Activated CD4-positive, alpha-beta T cell treated with anti-CD3 and anti-CD28 coated beads, Interleukin-2, amount 10 ng/mL, durations not matched to agents 7 days and 5 days (primary cell): ENCODE measurements at places on chromosomes 2 and 18. TPM values are rescaled to one million over a fixed set of nuclear protein-coding genes. Genes with fewer than 3 reads are reported as not detected.
A peak's percentile ranks its signal among the peaks of the same experiment; 100 is the strongest.

GRCh38 chr2:15560140-15560987 lies 770 bp downstream of the NBAS start:
- peak; percentile 24 for DNase-seq
- peak overlapping the region; percentile 96 for H3K27ac ChIP-seq
- H3K36me3 ChIP-seq, result peaks cover 4% of the 10 kb centered on the region
- H3K4me1 ChIP-seq, result peaks cover 36% of the 10 kb centered on the region
- no peaks in the 10 kb centered on the region for H3K27me3 ChIP-seq

- no peak overlapping the region for H3K4me3 ChIP-seq
- peaks cover 6% of the 10 kb centered on the region for H3K4me1 ChIP-seq
- H3K27ac ChIP-seq, result no peak overlapping the region
- H3K27me3 ChIP-seq, result no peaks in the 10 kb centered on the region
- H3K36me3 ChIP-seq, result no peaks in the 10 kb centered on the region
These were observed 51.3 kb downstream of the ZNF516 start for GRCh38 chr18:76443519-76444445.

DNA sequence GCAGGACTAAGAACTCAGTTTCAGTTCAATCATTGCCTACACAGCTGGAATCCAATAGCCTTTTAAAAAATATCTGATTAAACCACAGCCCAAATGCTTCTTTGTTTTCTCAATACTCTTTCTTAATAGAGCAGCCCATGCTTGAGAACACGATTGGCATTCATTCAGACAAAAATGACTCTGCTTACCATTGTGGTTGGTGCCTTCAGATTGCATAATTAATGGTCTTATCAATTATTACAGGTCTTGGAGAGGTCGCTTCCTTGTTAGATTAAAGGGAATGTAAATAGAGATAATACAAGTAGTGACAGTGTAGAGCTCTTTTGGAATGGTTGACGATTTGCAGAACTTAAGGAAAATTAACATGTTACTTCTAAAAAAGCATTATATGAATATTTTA lies 107.2 kb downstream of the RNF152 start:
- no peak overlapping the region for H3K27ac ChIP-seq
- no peak for DNase-seq
- peaks cover 9% of the 10 kb centered on the region for H3K27me3 ChIP-seq
- no peaks in the 10 kb centered on the region for H3K4me1 ChIP-seq
- H3K4me3 ChIP-seq, result no peak overlapping the region

DNA sequence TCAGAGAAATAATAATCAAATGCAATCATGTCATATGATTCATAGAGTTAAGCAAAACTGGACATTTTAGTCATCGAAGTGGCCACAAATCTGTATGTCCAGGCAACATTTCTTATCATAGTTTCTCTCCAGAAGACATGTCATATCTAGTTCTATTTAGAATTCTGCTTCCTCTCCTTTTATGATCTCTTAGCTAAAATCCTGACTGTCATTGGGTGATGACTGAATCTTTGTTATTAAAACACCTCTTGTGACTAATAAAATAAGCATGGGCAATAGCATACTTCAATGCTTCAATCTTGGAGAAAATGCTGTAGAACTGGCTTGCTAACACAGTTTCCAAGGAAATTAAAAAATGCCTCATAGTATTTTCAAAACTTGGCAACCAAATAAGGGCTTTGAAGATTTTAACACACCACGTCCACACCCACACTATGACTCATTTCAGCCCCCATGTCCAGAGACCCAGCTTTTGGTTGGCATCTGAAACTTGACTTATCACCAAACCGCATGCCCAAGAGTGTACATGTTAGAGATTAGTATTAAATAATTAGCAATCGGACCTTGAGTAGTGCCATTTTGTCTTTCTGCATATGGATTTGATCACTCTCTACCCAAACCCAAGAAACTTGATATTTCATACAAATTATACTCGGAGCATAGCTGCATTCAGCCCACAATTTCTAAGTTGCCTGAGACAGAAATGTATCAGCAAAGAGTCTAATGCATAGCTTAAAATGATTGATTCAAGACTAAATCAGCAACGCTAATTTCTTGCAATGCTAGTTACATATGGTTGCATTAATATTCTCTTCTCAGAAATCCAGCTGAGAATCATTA lies 106.5 kb upstream of the ETAA1 start:
- H3K4me3 ChIP-seq, result no peak overlapping the region
- DNase-seq, result no peak
- peaks cover 2% of the 10 kb centered on the region for H3K27me3 ChIP-seq
- H3K36me3 ChIP-seq, result no peaks in the 10 kb centered on the region

DNA sequence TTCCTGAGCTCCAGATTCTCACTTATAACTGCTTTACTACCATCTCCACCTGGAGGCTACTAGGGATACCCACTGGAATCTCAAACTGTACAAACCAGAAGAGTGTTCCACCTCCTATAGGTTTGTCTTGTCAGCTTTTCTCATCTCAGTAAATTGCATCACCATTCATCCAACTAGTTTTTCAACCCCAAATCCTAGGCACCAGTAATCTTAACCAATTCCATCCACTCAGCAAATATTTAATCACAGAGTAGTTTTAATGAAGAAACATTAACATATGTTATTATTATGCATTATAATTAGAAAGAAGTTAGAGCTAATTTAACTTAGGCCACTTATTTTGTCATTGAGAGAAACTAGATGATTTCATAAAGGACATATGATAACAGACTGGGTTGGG lies 635.0 kb downstream of the DCDC2C start:
- no peak overlapping the region for H3K27ac ChIP-seq
- no peaks in the 10 kb centered on the region for H3K27me3 ChIP-seq
- no peak overlapping the region for H3K4me3 ChIP-seq
- H3K4me1 ChIP-seq, result no peaks in the 10 kb centered on the region
- DNase-seq, result no peak

DNA sequence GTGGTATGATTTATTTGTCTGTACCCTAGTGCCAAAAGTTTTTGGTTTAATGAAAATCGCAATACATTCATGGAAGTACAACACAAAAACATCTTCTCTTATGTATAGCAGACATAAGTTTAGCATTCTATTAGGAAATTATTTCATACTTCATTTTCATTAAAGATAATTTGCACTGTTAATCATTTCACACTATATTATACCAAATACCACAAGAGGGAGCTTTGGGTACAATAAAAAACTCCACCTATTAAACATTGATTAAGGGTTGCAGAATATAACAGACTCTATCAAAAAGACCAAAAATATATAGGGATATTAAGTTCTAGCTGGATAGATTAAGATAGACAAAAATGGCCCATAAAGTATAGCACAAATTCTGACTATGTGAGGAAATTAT lies 79.0 kb downstream of the SLC66A3 start:
- H3K36me3 ChIP-seq, result peaks cover 2% of the 10 kb centered on the region
- no peak overlapping the region for H3K27ac ChIP-seq
- no peak for DNase-seq

- DNase-seq, result peak; percentile 25
- H3K27me3 ChIP-seq, result peaks cover 11% of the 10 kb centered on the region
- no peaks in the 10 kb centered on the region for H3K36me3 ChIP-seq
- no peak overlapping the region for H3K27ac ChIP-seq
- no peaks in the 10 kb centered on the region for H3K4me1 ChIP-seq
- H3K4me3 ChIP-seq, result no peak overlapping the region
These were observed 11.8 kb downstream of the MAPRE3 start for GRCh38 chr2:26982102-26982742.

DNA sequence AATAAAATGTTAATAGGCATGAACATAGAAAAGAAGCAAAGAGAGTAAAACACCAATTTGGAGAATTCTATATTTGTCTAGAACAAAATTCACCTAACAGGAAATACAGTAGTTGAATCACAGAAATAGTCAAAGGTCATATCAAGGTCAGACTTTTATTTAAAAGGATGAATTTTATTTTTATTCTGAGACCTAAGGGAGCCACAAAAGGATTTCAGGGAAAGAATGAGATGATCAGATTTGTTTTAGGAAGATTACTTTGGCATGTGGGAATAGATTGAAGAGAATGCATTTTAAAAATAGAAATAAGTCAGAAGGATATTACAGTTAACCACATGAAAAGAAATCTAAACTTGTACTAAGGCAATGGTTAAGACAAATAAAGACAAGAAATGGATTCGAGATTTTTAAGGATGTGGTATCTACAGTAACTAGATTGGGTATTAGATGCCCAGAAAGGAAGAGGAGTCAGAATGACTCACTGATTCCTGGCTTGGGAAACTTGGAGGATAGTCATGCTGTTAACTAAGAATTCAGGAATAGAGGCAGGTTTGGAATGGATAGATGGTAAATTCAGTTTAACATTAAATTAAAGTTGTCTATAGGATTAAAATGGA lies 56.0 kb downstream of the METTL4 start:
- DNase-seq, result no peak
- H3K4me3 ChIP-seq, result no peak overlapping the region
- H3K36me3 ChIP-seq, result no peaks in the 10 kb centered on the region
- no peaks in the 10 kb centered on the region for H3K27me3 ChIP-seq
- H3K4me1 ChIP-seq, result peaks cover 17% of the 10 kb centered on the region

DNA sequence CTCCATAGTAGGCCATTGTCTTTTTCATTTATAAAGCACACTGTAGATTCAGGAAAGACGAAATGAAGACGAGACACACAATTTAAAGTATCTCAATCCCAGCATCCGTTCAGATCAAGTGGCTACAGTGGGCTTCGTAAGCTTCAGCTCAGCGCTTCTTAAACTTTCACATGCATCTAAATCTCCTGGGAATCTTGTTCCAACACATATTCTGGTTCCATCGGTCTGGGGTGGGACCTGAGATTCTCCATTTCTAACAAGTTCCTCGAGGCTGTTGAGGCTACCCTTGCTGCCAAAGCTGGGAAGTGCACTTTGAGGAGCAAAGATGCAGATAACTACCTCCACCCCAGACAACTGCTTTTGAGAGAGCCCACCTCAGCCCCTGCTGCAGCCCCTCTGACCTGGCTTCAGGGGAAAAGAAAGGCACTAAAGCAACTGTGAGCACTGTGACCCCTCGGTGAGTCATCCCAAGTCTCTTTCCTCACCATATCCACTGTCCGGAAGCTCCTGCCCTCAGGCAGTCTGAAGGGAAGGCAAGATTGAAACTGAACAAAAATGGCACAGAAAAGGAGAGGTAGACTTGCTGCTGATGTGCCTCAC lies 201.1 kb upstream of the FBXO11 start:
- no peaks in the 10 kb centered on the region for H3K36me3 ChIP-seq
- H3K27ac ChIP-seq, result no peak overlapping the region
- no peak for DNase-seq

DNA sequence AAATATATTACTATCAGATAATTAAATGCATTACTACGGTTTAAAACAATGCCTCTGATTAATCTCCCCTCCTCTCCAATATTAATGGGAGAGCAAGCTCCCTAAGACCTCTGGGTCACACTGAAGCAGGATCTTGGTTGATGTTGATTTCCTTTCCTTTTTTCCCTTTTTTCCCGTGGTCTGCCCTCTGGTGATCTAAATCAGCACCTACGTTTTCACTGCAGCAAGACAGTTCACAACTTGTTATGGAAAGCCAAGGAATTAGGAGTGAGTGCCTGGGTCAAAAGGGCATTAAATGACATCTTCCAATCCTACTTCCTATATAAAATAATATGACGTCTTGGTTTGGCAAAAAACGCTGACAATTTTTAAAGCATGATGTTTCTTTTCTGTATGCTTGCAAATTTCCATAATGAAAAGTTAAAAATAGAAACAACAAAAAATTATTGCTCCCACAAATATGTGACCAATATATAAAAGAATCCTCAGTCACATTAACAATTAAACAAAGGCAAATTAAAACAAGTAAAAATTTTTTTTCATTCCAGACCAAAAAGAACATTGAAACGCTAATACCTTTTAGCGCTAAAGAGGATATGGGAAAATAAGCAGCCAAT lies 7.9 kb upstream of the CFAP36 start:
- no peak overlapping the region for H3K4me3 ChIP-seq
- no peak overlapping the region for H3K27ac ChIP-seq
- no peaks in the 10 kb centered on the region for H3K36me3 ChIP-seq
- no peaks in the 10 kb centered on the region for H3K4me1 ChIP-seq
- H3K27me3 ChIP-seq, result no peaks in the 10 kb centered on the region

DNA sequence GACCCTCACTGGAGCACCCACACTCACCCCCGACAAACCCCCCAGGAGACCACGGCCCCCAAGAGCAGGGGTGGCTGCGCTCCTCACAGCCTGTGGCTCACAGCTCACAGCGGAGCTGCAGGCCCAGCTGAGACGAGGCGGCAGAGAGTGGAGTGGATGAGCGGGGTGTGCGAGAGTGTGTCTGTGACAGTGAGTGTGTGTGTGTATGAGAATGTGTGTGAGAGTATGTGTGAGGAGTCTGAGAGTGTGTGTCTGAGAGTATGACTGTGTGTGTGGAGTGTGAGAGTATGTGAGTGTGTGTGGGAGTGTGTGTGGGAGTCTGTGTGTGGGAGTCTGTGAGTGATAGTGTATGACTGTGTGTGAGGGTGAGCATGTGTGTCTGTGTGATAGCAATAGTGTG lies 55.3 kb upstream of the ID2 start:
- no peak for DNase-seq
- H3K36me3 ChIP-seq, result no peaks in the 10 kb centered on the region
- H3K27me3 ChIP-seq, result peaks cover 4% of the 10 kb centered on the region
- H3K4me1 ChIP-seq, result peaks cover 2% of the 10 kb centered on the region
- H3K27ac ChIP-seq, result no peak overlapping the region

DNA sequence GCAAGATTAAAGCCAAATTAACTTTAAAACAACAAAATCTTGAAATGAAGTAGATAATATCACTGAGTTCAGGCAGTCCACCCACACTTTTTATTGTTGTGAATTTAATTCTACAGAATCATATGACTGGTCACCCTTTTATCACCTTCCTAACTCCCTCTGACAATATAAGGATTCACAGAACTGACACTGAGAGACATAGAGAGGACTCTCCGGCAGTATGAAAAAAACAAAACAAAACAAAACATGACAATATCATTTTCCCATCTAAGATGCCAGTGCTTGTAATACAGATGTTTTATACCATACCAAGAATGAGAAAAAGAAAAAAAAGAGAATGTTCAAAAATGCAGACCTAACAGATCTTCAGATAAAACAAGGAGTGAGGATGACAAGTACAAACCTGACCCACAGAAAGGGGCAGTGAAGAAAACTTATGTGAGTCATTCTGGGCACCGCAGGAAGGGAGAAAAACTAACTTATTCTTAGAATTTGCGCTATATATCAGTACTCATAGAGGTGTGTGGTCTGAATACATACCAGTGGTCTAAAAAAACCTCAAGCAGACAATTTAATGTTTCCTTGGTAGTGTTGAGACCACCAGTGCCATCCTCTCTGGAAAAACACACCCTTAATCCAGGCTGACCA lies 136.6 kb downstream of the ZAP70 start:
- peaks cover 35% of the 10 kb centered on the region for H3K4me1 ChIP-seq
- H3K4me3 ChIP-seq, result no peak overlapping the region
- H3K27ac ChIP-seq, result no peak overlapping the region
- peaks cover 20% of the 10 kb centered on the region for H3K36me3 ChIP-seq
- no peaks in the 10 kb centered on the region for H3K27me3 ChIP-seq
- peak; percentile 10 for DNase-seq

Gene TEKT4
- not detected for total RNA-seq

Gene ATOH8
- 0.12 TPM for total RNA-seq

Gene SCN9A
- total RNA-seq, result 0.52 TPM

Gene KCNE4
- total RNA-seq, result not detected

Gene KYNU
- total RNA-seq, result not detected

Gene COX5B
- 196 TPM for total RNA-seq

Gene NEU2
- total RNA-seq, result not detected

Gene SIX2
- total RNA-seq, result not detected

Gene SLC38A11
- total RNA-seq, result not detected
